Fibroblast of skin of abdomen (primary cell): ENCODE measurements at places on chromosomes 7 and 10.

- peak; percentile 66 for DNase-seq
These were observed 57.8 kb upstream of the RAB18 start for GRCh38 chr10:27446091-27446918.

GRCh38 chr7:159272739-159273138 is 128.1 kb upstream of the VIPR2 start:
- no peak for DNase-seq

GRCh38 chr7:913736-914520 is 37.6 kb downstream of the GET4 start:
- DNase-seq, result no peak

- DNase-seq, result no peak
These were observed 263.3 kb downstream of the SNX10 start for GRCh38 chr7:26554952-26555351.

DNA sequence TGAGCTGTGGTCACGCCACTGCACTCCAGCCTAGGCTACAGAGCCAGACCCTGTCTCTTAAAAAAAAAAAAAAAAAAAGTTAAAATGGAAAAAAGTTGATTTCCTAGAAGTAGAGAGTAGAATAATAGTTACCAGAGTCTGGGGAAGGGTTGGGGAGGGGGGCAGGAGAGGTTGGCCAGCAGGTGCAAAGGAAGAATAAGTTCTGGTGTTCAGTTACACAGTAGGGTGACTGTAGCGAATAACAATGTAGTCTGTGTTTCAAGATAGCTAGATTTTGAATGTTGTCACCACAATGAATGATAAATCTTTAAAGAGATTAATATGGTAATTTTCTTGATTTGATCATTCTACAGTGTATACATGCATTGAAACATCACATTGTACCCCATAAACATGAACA is 142.9 kb downstream of the NRF1 start:
- DNase-seq, result no peak

- peak; percentile 58 for DNase-seq
These were observed 515.3 kb downstream of the GRID1 start for GRCh38 chr10:85851325-85851724.

GRCh38 chr10:69239136-69239535 is 19.0 kb downstream of the HKDC1 start:
- DNase-seq, result no peak

GRCh38 chr7:143284591-143285469 is at the start of gene TMEM139:
Gene TMEM139, plus strand, starts transcription at chr7:143284958. Its CDS starts 1,000 bp downstream, at chr7:143285958.
- DNase-seq, result no peak

DNA sequence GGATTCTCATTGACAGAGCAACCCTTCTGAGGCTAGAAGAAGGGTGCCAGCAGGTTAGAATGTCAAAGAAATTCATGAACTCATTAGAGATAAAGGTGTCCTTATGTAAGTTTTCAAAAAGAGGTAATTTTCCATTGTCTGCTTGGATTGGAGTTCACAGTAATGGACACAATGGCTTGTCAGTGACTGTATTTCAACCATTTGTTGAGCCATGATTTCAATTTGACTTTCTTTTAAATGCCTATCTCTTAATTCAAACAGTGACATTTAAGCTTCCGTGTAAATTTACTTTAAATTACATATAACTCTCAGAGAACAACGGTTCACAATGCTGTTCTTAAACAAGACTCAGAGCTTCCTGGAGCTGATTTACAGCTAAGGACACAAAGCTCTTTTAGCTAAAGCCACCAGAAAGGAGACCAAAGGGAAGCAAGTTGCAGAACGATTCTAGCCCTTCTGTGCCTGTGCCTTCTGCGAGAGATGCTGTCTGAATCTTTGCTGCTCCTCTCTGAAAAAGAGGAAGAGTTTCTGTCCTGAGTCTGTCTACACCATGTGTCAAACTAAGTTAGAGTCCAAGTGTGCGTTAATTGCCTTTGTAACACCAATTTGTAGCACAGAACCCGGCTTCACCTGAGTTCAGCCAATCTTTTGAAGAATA is 42.2 kb upstream of the PFKP start:
- no peak for DNase-seq

DNA sequence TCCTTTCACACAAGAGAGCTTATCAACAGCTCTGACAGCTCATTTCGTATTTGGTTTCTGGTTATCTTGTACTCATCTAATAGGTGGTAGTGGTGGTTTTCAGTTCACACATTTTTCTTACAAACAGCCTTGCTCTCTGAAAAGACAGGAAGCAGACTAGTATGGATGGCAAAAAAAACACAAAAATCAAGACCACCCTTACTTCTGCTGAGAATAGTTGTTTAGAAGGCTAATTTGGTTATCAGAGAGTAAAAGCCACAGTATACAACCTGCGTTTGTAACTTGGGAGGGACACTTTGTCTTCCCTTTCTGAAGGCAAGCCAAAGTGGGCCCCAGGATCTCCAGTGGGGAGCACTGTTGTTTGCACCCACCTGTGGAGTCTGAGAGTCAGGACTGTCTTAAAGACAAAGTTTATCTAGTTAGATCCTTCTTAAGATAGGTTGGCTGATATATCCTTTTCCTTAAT is 68.0 kb downstream of the PIP4K2A start:
- no peak for DNase-seq

DNA sequence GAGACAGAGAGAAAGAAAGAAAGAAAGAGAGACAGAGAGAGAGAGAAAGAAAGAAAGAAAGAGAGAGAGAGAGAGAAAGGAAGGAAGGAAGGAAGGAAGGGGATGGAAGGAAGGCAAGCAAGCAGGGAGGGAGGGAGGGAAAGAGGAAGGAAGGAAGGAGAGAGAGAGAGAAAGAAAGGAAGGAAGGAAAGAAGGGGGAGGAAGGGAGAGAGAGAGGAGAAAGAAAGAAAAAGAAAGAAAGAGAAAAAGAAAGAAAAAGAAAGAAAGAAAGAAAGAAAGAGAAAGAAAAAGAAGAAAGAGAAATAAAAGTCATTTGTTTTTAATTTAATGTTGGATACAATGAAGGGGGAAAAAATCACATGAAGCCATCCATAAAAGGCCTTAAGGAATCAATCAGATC is 4.6 kb upstream of the RASSF4 start:
- DNase-seq, result no peak

DNA sequence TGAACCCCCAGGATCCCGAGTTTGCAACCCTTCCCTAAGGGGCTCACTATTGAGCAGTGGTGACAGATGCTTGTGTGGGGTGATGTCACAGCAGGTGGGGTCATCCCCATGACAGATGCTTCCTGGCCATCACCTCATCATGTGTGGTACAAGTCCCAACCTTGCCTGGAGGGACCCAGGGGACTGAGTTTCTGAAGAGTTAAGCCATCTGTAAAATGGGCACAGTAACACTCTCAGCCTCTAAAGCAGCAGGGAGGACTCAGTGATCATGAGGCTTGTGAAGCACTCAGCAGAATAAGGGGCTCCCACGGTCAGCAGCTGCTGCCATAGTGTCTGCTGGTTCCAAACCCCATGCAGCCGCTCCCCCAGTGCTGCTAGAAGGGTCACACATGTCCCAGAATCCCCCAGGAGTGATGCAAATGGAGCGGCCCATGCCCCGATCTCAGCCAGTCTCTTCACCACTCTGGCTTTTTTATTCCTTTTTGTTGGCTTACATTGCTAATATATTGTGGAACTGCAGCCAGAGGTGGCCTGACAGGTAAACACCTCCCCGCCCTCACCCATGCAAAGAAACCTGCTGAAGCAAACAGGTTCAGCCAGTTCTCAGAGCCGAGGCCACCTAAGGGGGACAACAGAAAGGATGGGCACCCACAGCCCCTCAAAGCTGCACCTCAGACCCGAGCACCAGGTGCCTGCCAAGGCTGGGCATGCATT is 102.1 kb upstream of the PDGFA start:
- DNase-seq, result no peak

- peak; percentile 58 for DNase-seq
These were observed 181.5 kb upstream of the PLXNA4 start for GRCh38 chr7:132757783-132758182.

DNA sequence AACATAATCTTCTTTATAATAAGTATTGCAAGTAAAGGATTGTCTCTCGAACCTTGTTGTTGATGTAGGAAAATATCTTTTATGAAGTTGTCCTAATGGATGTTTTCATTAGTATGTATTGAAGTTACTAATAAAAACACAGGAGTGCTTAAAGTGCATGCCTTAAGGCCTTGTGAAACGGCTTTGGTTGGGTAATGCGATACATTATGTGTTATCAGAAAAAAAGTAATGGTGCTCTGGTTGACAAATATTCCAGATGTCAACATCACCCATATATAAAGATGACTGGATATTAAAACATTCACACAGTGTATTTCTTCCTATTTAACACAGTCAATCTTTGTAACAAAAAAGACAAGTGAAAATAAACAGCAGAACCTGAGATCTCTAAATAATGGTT is 310.7 kb downstream of the PRKG1 start:
- DNase-seq, result no peak

DNA sequence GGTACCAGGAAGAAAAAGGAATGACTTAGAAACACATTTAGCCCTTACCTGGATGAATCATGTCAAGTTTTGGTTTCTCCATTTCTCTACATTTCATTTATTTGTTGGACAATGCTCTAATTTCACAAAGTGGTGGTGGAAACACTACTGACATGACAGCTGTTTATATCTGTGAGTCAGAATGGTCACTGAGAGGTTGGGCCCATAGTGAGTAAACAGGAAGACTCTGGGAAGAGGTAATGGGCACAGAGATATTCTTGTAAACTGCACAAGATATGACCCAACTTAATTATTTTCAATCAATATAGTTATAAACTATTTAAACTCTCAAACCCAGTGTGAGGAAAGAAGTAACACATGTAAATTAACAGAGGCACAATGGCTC is 176.3 kb upstream of the MEOX2 start:
- DNase-seq, result no peak

DNA sequence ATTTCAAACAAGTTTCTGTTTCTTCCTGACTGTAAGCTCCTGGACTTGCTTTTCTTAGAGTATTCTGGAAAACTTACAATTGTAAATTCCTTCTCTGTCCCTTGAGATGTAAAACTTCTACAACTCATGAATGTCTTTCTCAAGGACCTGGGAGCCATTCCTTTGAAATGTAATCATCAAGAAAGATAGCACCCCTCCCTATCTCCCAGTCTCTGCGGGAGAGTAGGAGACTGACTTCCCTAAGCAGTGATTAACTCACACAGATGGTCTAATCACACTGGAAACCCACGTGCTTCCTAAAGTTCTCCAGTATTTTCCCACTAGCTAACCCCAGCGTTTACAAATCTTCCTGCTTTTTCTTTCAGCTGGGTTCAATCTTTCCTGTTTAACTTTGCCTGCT is 549.4 kb downstream of the SORCS1 start:
- DNase-seq, result peak; percentile 87

- DNase-seq, result no peak
These were observed 554.1 kb downstream of the TNS3 start for GRCh38 chr7:47027695-47028240.

- no peak for DNase-seq
These were observed 51.9 kb downstream of the CCNY start for GRCh38 chr10:35388197-35388596.

DNA sequence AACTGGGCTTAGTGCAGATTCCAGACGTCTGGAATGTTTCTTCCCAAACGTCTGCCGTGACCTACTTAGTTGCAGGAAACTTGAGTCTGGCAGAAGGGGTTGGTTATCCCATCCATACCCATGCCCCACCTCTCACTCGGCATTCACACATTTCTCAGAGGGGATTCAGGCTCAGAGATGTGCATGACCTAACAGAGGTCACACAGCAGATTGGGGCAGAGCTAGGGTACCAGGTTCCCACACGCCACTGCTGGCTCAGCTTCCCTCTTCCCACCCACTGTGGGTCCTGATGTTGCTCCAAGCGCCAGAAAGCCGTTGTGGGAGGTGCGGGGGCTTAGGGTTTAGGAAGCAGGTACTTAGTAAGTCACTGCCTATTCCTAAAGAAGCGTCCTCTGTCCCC is 3.0 kb downstream of the UCMA start:
- DNase-seq, result no peak

- DNase-seq, result no peak
These were observed 31.1 kb upstream of the TOMM7 start for GRCh38 chr7:22853674-22854157.

GRCh38 chr10:22466763-22467334 is 121.6 kb downstream of the SPAG6 start:
- DNase-seq, result no peak

DNA sequence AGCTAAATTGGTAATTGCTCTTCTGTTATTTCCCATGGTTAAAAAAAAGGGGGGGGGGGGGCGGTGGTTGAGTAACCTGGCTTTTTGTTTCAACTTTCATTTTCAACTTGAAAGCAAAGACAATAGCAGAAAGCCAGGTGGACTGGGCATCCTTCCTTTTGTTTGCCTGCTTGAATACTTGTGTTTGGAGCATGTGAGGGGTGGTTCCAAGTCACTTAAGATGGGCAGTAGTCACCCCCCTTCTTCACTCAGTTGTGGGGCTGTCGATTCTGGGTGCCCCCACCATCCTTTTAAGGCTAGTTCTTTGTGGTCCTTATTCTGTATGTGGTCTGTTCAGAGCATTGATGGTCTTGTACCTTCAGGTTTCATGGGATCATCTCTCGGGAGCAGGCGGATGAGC is 165.6 kb upstream of the PRR15 start:
- DNase-seq, result no peak

DNA sequence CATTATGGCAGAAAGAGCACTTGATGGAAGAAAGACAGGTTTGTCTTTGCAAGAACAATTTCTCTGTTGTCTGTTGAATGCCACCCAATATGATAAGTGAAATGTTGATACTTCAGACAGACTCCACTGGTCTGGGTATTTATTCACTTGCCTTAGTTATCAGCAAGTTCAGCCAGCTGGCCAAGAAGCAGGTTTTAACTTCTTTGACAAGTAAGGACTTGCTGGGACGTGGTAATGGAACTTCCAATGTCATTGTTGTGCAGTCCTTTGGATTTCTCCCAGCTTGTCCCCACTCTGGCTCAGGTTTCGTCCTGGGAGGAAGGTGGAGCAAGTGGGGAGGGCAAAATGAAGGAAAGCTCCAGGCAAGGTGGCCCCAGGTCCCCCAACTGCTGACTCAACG is 497.4 kb downstream of the RPS24 start:
- DNase-seq, result no peak

- DNase-seq, result peak; percentile 79
These were observed 164.3 kb downstream of the BTAF1 start for GRCh38 chr10:92087750-92088395.

GRCh38 chr10:62393237-62393636 is 19.1 kb downstream of the ZNF365 start:
- DNase-seq, result no peak

DNA sequence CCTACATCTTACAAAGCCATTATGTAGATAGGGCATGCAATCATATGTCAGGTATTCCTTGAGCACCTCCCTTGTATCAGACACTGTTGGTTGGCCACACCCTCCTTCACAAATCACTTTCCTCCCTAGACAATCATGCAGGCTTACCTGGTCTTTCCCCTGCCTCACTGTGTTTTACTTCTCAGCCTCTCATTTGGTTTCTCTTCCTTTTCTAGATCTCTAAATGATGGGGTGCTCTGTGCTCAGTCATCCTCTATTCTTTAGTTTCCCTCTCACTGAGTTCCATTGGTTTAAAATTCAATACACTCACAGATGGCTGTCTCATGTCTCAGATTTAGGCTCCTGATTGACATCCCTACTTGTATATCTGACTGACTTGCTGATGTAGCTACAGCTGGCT is 31.4 kb downstream of the ANK3 start:
- no peak for DNase-seq
